ENCODE measurements at places on chromosomes 4 and X.

GRCh38 chr4:141080668-141081067 is 52.6 kb downstream of the RNF150 start:
- DNase-seq, result no peak

- no peak for DNase-seq
Observed at GRCh38 chr4:5921981-5922380, 29.1 kb upstream of the CRMP1 start.

DNA sequence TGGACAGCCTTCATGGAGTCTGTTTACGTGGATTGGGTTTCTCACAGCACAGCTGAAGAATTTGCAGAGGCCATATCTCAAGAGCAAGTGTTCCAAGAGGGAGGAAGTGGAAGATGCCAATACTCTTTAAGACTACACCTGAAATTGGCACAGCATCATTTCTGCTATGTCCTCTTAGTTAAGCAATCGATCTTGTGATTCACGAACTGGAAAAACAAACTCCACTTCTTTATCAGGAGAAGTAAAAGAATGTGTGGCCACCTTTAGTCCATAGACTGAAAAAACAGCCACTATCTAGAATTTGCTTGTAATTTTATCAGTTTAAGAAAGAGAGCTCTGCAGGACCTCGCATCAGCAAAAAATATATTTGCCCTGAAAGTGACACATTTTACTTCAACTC is 473.1 kb upstream of the ATOH1 start:
- DNase-seq, result no peak

DNA sequence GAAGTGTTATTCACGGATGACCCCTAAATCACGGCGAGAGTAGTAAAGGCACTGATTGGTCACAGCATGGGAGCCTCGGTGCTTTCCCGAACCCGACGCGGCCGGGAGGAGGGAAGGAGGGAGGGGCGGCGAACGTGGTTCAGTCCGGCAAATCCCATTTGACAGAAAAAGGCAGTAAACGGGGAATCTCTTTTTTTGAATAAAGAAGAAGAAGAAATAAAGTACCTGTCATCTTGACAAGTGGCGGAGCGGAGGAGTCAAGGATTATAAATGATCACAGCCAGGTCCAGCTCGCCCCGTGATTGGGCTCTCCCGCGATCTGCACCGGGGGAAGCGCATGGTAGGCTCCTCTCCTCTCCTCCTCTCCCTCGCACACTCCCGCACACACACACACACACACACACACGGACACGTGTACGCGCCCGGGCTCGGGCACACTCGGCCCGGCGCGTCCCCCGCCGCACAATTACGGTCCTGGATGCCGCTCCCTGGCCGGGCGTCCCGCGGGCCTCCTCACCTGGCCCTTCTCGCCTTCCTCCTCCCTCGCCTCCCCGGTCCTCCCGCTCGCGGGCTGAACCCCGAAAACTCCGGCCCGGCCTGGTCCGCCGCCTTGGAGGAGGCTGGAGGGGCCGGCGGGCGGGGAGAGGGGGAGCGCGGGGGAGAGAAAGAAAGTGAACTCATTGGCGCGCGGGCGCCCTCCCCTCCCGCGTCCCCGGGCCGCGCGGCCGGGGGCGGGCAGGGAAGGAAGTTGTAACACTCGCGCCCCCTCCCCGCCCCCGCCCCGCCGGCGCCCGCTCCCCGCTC is 99.2 kb upstream of the TENM3 start:
- no peak for DNase-seq

GRCh38 chr4:3656416-3657356 is 109.5 kb upstream of the ADRA2C start:
- DNase-seq, result no peak

DNA sequence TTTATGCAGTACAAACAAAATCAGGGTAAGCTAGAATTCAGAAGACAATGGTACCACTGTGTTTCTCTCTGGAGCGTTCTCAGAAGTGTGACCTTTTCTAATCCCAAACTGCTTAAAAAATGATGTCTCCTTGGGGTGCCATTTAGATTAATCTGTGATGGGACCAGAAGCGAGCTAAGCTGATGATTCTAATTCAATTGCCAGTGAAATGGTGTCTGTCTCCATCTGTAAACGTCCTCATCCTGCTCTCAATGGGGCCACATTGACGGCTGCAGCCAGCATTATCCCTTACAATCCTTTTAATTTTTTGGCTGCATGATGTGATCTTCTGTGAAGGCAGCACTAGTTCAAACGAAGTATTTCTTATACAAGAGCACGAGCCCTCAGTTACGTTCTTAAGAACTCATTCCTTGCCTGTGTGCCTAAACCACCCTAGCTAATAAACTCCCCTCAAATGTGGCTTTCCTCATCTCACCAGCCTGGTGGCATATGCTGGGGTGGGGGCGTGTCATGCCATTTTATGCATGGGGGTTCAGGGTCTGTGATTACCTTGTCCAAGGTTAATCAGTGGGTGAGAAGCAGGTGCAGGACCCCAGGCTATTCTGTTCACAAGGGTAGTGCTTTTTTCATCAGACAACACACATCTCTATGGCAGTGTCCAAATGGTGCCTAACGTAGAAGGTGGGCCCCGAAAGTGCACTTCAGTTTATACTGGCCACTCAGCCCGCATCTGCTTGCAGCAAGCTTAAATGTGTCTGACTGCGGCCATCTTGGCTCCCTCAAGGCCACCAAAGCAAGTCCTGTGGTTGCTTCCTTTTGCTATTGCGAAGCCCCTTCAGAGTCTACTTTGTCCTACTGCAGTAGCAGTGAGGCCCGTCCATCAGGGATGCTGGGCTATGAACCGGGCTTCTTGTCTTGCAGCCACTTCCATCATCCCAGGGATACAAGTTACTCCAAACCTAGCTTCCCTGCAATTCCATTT is 45.7 kb upstream of the SLC2A9 start:
- DNase-seq, result no peak

DNA sequence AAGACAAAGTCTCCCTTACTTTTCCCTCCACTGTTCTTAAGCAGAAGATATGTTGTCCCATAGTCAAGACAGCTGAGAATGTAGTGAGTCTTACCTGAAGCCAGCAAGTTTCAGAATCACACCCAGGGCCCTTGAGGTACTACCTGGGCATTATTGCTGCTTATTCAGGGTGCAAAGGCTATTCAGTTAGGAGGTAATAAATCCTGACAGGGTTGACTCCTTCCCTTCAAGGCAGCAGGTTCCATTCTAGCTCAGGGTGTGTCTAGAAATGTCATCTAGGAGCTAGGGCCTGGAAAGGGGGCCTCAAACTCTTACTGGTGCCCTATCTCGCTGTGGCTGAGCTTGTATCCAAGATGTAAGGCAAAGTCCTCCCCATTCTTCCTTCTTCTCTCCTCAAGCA is 259.0 kb downstream of the FAT4 start:
- no peak for DNase-seq

DNA sequence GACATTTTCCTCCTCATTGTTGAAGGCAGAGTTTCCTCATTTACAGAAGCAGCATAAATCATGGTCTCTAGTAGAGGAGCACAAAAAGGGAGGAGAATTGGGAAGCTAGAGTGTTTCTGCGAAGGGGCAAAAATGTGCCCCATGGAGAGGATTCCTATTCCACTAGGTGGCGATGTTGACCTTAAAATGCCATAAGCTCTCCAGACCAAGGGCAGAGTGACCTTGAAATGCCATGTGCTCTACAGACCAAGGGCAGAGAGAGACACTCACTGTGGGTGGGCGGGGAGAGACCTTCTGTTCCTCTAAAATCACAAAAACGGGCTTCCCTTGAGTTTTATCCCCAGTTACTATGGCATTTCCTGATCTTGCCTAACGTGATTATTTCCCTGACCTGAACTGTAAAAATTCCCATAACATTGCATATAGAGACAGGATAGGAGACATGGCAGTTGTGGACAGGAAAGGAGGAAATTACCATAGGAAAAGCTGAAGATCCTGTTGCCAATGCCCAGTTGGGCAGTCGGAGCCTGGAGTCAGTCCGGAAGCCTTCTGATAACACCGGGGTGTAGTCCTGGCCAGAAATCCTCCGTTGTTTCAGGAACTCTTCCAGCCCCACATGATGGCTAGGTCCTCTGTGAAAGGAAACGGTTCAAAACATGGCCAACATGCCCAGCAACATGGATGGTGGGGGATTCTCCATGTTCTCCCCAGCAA is 567.7 kb downstream of the MAGEB5 start:
- DNase-seq, result no peak

GRCh38 chrX:41711021-41711667 is 12.8 kb upstream of the GPR82 start:
- DNase-seq, result no peak

- DNase-seq, result no peak
Observed at GRCh38 chrX:132209527-132209926, 9.7 kb downstream of the RAP2C start.

GRCh38 chrX:68060506-68061205 is 372.6 kb downstream of the OPHN1 start:
- no peak for DNase-seq

- no peak for DNase-seq
Observed at GRCh38 chr4:126627255-126627654, 1005.5 kb upstream of the INTU start.
